ENCODE measurements at places on chromosomes 1 and 21. TPM values are rescaled to one million over a fixed set of nuclear protein-coding genes. Genes with fewer than 3 reads are reported as not detected.

RSPH1 gene
- total RNA-seq, result 14.3 TPM

ANGPTL1 gene
- 15.3 TPM for total RNA-seq

PODN gene
- total RNA-seq, result 10.7 TPM

RNU1-1 gene
- 4,182 TPM for total RNA-seq

MANEAL gene
- total RNA-seq, result 15.0 TPM

WNT3A gene
- not detected for total RNA-seq

PYGO2 gene
- total RNA-seq, result 12.7 TPM

TFF2 gene
- not detected for total RNA-seq

GRCh38 chr1:76659171-76659940 lies 207.9 kb upstream of the ST6GALNAC5 start:
- no peak overlapping the region for H3K4me3 ChIP-seq
- no peaks in the 10 kb centered on the region for H3K36me3 ChIP-seq
- no peak for DNase-seq
- no peaks in the 10 kb centered on the region for H3K4me1 ChIP-seq
- H3K27ac ChIP-seq, result no peak overlapping the region

GRCh38 chr21:38311765-38312164 lies 55.0 kb downstream of the KCNJ15 start:
- H3K27me3 ChIP-seq, result no peaks in the 10 kb centered on the region
- no peak overlapping the region for H3K4me3 ChIP-seq
- no peak for DNase-seq
- peaks cover 2% of the 10 kb centered on the region for H3K4me1 ChIP-seq

GRCh38 chr1:94282143-94282711 lies 44.8 kb upstream of the ARHGAP29 start:
- H3K27ac ChIP-seq, result no peak overlapping the region
- H3K4me1 ChIP-seq, result no peaks in the 10 kb centered on the region
- no peak for DNase-seq
- H3K4me3 ChIP-seq, result no peak overlapping the region
- H3K27me3 ChIP-seq, result no peaks in the 10 kb centered on the region

DNA sequence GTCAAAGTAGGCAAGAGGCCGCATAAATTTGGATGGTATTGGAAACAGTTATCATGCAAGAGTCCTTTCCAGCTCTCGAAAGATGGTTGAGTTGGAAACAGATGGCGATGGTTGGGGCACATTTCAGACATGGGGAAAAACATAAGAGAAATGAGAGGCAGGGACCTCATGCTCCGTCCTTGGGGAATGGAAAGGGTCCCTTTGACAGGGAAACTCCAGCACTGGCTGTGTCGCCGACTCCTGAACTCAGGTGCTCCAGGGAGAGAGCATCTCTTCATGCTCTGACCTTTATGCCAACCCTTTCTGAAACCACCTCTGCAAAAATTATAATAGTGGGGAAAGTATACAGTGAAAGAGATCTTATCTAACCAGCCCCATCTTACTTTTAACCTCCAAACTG lies 36.8 kb upstream of the COL6A2 start:
- H3K4me1 ChIP-seq, result peaks cover 26% of the 10 kb centered on the region
- no peaks in the 10 kb centered on the region for H3K36me3 ChIP-seq

- no peak overlapping the region for H3K4me3 ChIP-seq
- H3K4me1 ChIP-seq, result peaks cover 17% of the 10 kb centered on the region
- no peak for DNase-seq
- peaks cover 15% of the 10 kb centered on the region for H3K36me3 ChIP-seq
These were observed 28.4 kb upstream of the FHAD1 start for GRCh38 chr1:15218287-15219279.

GRCh38 chr1:216785737-216786136 lies 62.5 kb upstream of the ESRRG start:
- no peaks in the 10 kb centered on the region for H3K27me3 ChIP-seq
- DNase-seq, result no peak
- no peaks in the 10 kb centered on the region for H3K36me3 ChIP-seq
- no peaks in the 10 kb centered on the region for H3K4me1 ChIP-seq

DNA sequence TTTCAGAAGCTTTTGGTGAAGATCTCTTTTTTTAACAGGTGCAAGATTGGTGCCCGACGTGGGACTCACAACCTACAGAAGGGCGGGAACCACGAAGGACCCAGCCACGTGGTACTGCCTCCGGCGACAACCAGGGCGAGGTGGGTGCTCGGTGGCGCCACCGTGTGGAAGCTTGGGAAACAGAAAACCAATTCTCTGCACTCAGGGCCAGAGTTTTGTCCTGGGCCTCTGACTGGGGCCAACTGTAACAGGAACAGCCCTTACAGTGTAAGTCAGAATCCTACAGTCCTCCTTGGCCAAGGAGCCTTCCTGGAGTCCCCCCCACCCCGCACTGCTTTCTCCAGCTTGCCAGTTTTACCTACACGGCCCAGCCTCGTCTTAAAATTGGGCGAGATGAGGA lies 11.6 kb upstream of the S100A7A start:
- no peak overlapping the region for H3K27ac ChIP-seq
- DNase-seq, result no peak
- H3K27me3 ChIP-seq, result no peaks in the 10 kb centered on the region
- H3K4me3 ChIP-seq, result no peak overlapping the region
- no peaks in the 10 kb centered on the region for H3K4me1 ChIP-seq

GRCh38 chr1:200290010-200290685 lies 119.7 kb downstream of the ZNF281 start:
- no peaks in the 10 kb centered on the region for H3K4me1 ChIP-seq
- H3K27ac ChIP-seq, result no peak overlapping the region

DNA sequence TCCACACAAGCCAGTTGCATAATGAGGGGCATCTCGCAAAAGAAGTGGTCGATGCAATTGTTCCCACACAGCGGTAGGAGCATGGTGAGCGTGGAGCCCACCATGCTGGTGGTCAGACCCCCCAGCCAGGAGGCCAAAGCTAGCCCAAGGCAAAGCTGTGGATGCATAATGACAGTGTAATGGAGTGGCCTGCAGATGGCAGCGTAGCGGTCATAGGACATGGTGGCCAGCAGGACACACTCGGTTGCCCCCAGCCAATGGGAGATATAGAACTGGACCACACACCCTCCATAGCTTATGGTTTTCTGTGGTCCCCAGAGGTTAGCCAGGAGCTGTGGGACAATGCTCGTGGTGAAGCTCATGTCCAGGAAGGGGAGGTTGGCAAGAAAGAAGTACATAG lies 4.3 kb downstream of the OR2C3 start:
- H3K4me1 ChIP-seq, result no peaks in the 10 kb centered on the region
- no peak for DNase-seq
- no peak overlapping the region for H3K27ac ChIP-seq
- no peaks in the 10 kb centered on the region for H3K27me3 ChIP-seq

GRCh38 chr1:23168445-23169194 lies at the start of gene LUZP1:
Gene LUZP1, minus strand, starts transcription at chr1:23168856.
- no peaks in the 10 kb centered on the region for H3K27me3 ChIP-seq
- H3K4me3 ChIP-seq, result peak within 1 kb of the TSS; percentile 73
- H3K27ac ChIP-seq, result peak within 1 kb of the TSS; percentile 87
- H3K4me1 ChIP-seq, result peaks cover 18% of the 10 kb centered on the region
- DNase-seq, result no peak

DNA sequence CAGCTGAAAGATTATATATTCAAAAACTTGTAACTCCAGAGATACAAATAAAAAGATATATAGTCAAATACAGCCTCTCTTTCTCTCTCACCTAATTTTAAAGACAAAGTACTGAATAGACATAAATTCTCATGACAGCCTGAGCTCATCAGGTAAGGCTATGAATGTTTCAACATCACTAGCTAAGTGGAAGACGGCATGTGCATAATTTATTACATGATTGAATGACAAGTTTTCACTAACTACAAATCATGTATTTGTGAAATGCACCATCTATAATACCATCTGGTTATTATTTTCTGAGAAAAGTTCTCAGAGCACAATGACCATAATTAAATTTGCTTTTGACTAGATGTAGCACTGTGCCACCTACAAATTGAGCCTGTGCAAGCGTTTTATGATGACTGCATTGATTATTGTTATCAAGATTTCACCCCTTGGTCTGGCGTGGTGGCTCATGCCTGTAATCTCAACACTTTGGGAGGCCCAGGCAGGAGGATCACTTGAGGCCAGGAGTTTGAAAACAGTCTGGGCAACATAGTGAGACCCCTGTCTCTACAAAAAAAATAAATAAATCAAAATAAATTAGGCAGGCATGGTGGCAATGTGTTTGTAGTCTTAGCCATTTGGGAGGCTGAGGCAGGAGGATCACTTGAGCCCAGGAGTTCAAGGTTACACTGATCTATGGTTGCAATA lies 128.2 kb downstream of the APP start:
- no peak for DNase-seq
- no peak overlapping the region for H3K27ac ChIP-seq
- H3K27me3 ChIP-seq, result no peaks in the 10 kb centered on the region
- H3K4me3 ChIP-seq, result no peak overlapping the region
- peaks cover 2% of the 10 kb centered on the region for H3K36me3 ChIP-seq

GRCh38 chr21:25967181-25967900 lies 203.2 kb downstream of the APP start:
- no peaks in the 10 kb centered on the region for H3K4me1 ChIP-seq
- H3K27me3 ChIP-seq, result no peaks in the 10 kb centered on the region
- no peak overlapping the region for H3K27ac ChIP-seq
- H3K36me3 ChIP-seq, result peaks cover 15% of the 10 kb centered on the region
- H3K4me3 ChIP-seq, result no peak overlapping the region

DNA sequence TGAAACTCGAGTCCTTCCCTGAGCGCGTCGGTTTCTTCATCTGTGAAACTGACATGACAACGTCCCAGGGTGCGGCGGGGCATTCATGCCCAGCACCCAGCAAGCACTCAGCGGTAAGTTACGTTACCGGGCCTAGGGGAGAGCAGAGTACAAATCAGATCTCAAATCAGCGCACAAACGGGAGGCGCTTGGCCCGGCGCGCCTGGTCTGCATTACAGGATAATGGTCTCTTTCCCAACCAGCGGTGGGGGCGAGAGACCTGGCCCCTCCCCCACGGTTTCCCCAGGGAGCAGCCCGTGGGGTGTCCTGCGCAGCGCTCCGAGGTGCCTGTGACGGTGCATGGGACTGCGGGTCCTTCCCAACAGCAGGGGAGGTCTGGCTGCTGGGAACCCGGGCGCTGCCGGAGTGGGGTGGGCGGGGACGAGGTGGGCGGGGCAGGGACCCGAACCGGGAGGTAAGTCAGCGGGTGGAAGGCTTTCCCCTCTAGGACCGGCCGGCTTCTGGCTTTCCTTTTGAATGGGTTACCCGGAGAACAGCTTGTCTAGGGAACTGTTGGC lies 1.0 kb downstream of the TMEM51 start:
- DNase-seq, result no peak
- peak overlapping the region; percentile 12 for H3K27ac ChIP-seq
- peaks cover 11% of the 10 kb centered on the region for H3K27me3 ChIP-seq
- peak overlapping the region; percentile 51 for H3K4me3 ChIP-seq

DNA sequence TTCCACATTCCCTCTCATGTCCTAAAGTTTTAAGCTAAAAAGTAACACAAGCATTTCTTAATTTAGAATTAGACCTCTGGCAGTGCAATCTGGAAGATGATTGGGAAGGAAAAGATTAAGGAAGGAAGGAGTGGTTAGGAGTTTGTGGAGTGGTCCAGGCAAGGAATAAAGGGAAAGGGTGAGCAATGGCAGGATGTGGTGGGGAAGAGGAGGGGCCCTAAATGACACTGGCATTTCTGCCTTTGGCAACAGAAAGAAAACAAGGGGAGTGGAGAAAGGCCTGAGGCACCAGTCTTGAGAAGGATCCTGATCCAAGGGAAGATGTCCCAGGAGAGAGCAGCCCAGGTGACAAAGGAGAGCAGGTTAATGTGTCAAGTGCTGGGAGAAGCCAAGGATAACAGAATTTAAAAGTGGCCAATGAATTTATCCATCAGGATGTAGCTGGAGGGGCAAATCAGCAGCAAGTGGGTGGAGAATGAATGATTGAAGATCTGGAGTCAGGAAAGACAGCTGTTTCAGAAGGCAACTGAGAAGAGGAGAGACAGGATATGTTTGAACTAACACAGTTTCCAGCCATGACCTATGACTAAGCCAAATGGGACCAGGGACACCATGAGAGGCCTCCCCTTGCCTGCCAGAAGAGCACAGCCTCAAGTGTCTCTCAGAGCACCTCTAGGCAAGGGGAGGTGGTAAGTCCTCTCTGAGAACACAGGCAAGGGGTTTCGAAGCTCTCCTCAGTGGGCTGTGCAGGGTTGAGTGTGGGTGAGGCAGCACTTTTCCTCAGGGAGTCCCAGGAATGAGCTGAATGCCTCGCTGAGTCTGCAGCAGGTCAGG lies 20.9 kb upstream of the LY9 start:
- no peak for DNase-seq
- H3K4me1 ChIP-seq, result no peaks in the 10 kb centered on the region
- no peaks in the 10 kb centered on the region for H3K27me3 ChIP-seq
- no peak overlapping the region for H3K27ac ChIP-seq
- H3K4me3 ChIP-seq, result no peak overlapping the region

- H3K27me3 ChIP-seq, result no peaks in the 10 kb centered on the region
- no peak overlapping the region for H3K4me3 ChIP-seq
- no peaks in the 10 kb centered on the region for H3K4me1 ChIP-seq
- H3K27ac ChIP-seq, result no peak overlapping the region
- H3K36me3 ChIP-seq, result no peaks in the 10 kb centered on the region
- no peak for DNase-seq
These were observed 13.9 kb upstream of the CENPF start for GRCh38 chr1:214588963-214589597.

DNA sequence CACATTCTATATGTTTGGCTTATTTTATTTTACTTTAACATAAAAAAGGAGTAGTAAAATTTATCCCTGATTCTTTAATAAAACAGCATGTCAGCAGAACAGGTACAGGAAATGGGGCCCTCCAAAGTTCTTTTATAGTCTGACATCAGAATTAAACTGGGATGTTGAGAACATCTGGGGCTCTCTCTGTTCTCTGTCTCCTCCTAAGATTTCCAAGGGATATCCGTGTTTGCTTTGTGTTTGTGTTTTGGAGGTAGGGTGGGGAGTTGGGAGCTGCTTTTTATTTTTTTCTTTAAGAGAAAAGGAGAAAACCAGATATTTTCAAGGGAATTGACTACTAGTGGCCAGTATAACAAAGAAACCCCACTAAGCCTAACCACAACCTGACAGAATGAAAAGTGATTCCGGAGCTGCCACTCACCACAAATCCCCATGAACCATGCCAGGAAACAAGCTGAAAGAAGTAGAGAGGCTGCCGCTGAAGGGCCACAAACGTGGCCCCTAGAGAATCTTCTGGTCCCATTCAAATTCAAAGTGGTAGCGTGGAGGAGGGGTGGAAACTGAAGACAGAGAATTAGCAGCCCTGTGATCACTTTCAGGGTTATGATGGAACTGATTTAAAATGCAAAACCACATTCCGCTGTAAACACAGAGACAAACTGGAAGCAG lies 369.6 kb upstream of the ADGRL2 start:
- H3K27ac ChIP-seq, result peak overlapping the region; percentile 19
- no peaks in the 10 kb centered on the region for H3K36me3 ChIP-seq
- H3K27me3 ChIP-seq, result peaks cover 3% of the 10 kb centered on the region
- H3K4me3 ChIP-seq, result no peak overlapping the region
- DNase-seq, result no peak
